ENCODE measurements at places on chromosomes 6 and 20. TPM values are rescaled to one million over a fixed set of nuclear protein-coding genes. Genes with fewer than 3 reads are reported as not detected.

- H3K27ac ChIP-seq = no peak overlapping the region
- H3K4me3 ChIP-seq = no peak overlapping the region
- DNase-seq = no peak
- H3K36me3 ChIP-seq = no peaks in the 10 kb centered on the region
- H3K4me1 ChIP-seq = peaks cover 11% of the 10 kb centered on the region
Measured at GRCh38 chr6:113640051-113640450, 217.1 kb upstream of the MARCKS start.

- H3K36me3 ChIP-seq = peaks cover 8% of the 10 kb centered on the region
- peak within 1 kb of the TSS; percentile 93 for H3K4me3 ChIP-seq
- H3K27me3 ChIP-seq = peaks cover 3% of the 10 kb centered on the region
- peak; percentile 92 for DNase-seq
- H3K27ac ChIP-seq = peak within 1 kb of the TSS; percentile 97
- H3K4me1 ChIP-seq = peaks cover 26% of the 10 kb centered on the region
Measured at GRCh38 chr6:82363428-82364086, at the start of gene TPBG. Gene TPBG, plus strand, starts transcription at chr6:82363817. Its CDS starts 1,145 bp downstream, at chr6:82364962.

- H3K27me3 ChIP-seq = no peaks in the 10 kb centered on the region
- peaks cover 70% of the 10 kb centered on the region for H3K4me1 ChIP-seq
- DNase-seq = peak; percentile 61
- H3K36me3 ChIP-seq = no peaks in the 10 kb centered on the region
- peak overlapping the region; percentile 48 for H3K4me3 ChIP-seq
Measured at GRCh38 chr20:20463933-20464374, 96.0 kb downstream of the INSM1 start.

GRCh38 chr20:39823224-39823623 lies 861.1 kb downstream of the DHX35 start:
- DNase-seq = no peak
- H3K4me3 ChIP-seq = no peak overlapping the region
- no peaks in the 10 kb centered on the region for H3K36me3 ChIP-seq
- no peaks in the 10 kb centered on the region for H3K4me1 ChIP-seq
- H3K27me3 ChIP-seq = no peaks in the 10 kb centered on the region
- no peak overlapping the region for H3K27ac ChIP-seq

GRCh38 chr6:35173044-35173426 lies 31.9 kb upstream of the TCP11 start:
- no peak for DNase-seq
- no peaks in the 10 kb centered on the region for H3K36me3 ChIP-seq
- H3K27me3 ChIP-seq = peaks cover 3% of the 10 kb centered on the region
- no peak overlapping the region for H3K4me3 ChIP-seq
- no peak overlapping the region for H3K27ac ChIP-seq
- peaks cover 3% of the 10 kb centered on the region for H3K4me1 ChIP-seq

VSX1 gene
- total RNA-seq = 0.23 TPM

TNF gene
- total RNA-seq = 0.23 TPM

TRMT6 gene
- 15.4 TPM for total RNA-seq
